D721Med (cell line): ENCODE measurements at places on chromosomes 12 and 14.

DNA sequence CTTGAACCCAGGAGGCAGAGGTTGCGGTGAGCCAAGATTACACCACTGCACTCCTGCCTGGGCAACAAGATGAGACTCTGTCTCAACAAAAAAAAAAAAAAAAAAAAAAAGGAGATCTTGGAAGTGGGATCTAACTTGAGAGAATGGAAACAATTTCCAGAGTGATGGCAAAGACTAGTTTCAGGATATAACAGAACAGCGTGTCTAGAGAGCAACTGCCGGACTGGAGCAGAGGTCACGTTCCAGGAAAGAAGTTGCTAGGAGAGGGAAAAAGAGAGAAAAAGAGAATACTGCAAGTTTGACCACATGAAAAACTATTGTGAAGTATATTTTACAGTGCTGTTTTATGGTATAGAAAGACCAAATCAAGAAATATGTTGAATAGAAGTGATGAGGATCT lies 118.0 kb downstream of the MON2 start:
- no peak for DNase-seq

DNA sequence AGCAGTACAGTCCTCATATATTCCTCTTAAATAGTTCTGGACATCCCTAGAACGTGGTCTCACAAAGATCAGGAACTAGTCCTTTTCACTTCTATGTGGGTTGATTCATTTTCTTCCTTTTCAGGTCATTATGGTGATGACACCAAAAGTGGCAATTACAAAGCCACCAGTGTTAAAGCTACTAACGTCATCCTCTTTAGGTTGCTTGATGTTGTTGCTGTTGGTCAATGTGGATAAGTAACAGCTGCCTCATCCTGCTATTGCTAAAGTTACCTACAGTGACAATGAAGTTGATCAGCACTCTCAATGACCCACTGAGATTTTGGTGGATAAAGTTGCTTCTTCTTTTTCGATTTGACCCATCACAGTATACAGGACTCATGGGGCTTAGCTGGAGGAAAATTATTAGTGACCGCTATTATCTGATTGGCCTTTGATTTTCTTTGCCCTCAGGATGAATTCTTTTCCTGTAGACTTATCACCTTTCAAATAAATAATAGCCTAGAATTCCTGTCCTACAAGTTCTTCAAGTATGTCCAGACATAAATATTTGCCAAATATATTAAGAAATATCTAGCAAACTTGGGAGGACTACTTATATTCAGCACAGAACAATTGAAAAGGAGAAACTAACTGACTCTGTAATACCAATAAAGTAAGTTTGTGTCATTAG lies 54.0 kb upstream of the ATP2B1 start:
- no peak for DNase-seq

DNA sequence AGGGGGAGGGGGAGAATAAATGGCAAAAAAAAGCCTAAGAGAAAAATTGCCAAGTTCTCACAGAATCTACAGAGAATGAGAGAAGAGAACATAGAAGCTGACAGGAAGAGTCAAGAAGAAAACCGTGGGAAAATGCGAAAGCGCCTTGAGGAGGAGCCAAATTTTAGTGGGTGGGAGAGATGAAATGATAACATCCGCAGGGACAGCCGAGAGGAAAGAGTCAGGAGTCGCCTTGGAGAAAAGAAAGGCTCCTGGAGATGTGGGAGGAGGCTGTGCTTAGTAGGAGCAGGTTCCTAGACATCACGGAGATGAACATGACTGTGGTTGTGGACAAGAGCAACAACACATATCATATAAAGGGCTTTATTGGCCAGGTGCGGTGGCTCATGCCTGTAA lies 49.4 kb downstream of the PHLDA1 start:
- DNase-seq = no peak

DNA sequence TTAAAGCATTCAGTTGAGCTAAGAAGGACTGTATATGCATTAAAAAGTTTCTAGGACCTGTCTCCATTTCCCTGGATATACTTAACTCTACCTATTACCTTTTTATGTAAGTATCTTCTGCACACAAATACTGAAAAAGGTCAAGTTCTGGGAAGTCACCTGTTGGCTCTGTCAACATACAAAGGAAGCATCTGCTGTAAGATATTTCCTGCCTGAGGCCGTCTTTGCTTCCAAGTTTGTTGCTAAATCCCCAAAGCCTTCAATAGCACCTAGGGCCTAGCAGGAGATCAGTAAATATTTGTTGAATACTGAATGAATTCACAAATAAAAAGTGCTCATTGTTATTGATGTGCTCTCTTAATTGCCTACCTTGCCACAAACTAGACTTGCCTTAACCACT lies 188.4 kb downstream of the DUSP6 start:
- DNase-seq = no peak

DNA sequence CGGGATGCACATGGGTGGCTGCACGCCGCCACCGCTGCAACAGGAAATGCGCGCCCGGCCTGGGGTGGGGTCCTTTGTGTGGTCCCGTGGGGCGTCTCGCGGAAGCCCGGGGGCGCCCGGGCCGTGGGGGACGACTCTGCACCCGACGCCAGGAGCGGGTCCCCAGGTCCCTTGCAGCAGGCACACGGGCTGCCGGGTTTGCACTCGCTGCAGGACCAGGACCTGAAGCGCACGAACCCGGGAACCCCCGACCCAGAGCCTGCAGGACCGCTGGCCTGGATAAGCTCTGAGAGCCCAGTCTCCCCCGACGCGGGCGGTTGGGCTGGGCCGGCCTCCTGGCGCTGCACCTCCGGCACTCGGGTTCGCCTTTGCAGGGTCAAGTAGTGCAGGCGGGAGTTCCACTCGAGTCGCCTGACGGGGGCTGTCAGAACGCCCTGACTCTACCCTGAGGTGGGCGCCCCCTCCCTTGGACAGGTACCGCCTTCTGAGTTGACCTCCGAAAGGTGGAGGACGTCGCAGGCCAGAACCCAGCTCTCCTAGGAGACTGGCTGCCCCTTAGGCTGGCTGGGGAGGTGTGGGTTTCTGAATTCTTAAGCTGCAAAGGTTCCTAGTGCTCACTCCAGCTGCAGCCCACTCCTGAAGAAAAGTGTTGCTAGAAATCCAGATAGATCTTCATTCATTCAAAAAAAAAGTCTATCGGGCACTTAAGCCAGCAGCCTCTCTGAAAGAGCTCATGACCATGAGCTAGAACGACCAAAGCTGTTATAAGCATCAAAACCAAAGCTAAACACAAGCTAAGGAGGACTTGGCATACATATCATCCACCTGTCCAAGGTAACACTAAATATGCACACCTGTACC lies 68.0 kb downstream of the RNF34 start:
- DNase-seq = no peak

DNA sequence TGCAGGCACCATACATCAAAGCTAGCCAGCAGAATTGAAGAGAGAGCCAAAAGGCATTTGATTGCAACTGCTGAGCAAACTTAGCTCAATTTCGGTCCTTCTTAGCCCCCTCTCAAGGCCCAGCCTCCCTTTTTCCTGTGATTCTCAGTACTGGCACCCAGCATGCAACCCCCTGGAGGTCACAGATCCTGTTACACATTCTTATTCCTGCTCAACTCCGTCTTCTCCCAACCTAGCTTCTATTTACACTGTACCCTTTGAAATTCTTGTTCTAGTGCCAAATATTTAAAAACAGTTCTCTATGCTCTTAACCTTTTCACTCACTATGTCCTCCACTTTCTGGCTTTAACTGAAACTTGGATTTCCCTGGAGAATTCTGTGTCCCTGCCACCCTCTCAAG lies 131.3 kb upstream of the CPSF6 start:
- DNase-seq = no peak

- DNase-seq = no peak
Measured at GRCh38 chr12:51437431-51437830, 12.8 kb downstream of the SLC4A8 start.

DNA sequence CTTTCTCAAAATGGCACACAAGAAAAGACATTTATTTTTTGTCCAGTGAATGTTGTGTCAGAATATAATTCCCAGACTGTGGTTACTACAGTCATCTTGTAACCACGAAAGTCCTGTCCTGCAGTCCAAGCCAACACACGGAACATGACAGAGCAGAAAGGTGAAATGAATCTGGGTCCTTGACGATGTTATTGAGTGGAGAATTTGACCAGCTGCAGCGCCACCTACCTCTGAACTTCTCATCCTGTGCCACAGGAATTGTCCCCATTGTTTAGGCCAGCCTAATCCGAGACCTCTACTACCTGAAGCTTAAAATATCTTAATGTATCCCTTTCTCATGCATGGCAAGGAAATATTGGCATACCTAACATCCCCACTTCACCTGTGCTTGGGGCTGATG lies 64.1 kb upstream of the OTX2 start:
- DNase-seq = no peak

DNA sequence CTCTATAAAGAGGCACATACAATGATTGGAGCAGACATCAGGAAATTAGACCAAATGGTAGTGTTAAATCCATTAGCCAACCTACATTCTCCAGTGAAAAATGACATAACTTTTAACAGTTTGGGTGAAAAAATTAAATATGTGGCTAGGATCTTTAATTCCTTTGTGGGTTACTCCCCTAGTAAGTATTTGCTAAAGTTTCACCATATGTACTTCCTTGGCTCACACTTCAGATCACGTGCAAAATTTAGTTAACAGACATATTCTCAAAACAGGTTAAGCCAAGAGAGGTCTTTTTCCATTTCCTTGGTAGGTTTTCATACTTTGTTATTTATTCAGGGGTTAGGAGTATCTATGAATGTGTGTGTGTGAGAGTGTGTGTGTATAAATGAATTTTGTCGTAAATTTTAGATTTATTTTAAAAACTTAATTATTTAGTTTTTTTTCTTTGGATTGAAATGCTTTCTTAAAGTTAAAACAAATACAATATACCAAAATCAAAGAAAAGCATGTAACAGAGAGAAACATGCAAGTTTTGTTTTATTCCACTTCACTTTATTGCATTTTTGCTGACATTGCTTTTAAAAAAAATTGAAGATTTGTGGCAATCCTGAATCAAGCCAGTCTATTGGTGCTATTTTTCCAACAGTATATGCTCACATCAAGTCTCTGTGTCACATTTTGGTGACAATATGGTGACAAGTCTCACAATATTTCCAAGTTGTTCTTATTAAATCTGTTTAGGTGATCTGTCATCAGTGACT lies 258.7 kb downstream of the FLRT2 start:
- DNase-seq = no peak

DNA sequence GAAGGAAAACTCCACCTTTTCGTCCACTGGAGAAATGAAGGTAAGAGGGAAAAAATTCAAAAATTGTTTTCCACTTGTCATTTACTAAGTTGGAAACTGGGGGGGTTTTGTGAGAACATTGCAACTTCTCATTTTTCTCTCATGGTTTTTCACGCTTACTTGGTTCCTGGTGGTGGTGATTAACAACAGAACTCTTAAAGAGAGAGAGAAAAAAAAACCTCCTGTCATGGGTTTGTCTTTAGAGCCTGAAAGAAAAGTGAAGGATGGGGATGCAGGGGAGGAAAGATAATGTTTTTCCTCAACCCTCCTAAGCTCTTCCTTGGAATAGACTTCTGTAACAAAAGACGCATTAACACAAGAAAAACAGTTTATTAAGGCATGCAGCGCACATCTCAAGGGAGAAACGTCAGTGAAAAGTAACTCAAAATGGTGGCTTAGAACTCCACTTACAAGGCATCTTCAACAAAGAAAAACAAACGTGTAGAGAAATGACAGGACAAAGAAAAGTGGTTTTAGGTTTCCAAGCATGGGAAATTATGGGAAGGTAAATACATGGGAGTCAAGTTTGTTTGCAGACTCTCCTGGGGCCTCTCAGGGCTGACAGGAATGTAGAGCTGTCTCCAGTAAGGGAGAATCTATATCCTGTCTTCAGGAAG lies 81.9 kb upstream of the ATF7IP start:
- DNase-seq = no peak
